ENCODE measurements at places on chromosomes 2 and 18. TPM values are rescaled to one million over a fixed set of nuclear protein-coding genes. Genes with fewer than 3 reads are reported as not detected.

GRCh38 chr2:134600208-134600607, 118.6 kb downstream of the TMEM163 start:
- H3K4me3 ChIP-seq: no peak overlapping the region
- H3K27ac ChIP-seq: no peak overlapping the region
- H3K4me1 ChIP-seq: no peaks in the 10 kb centered on the region
- no peaks in the 10 kb centered on the region for H3K36me3 ChIP-seq

OXER1 gene
- not detected for total RNA-seq

ABCG8 gene
- not detected for total RNA-seq

DNA sequence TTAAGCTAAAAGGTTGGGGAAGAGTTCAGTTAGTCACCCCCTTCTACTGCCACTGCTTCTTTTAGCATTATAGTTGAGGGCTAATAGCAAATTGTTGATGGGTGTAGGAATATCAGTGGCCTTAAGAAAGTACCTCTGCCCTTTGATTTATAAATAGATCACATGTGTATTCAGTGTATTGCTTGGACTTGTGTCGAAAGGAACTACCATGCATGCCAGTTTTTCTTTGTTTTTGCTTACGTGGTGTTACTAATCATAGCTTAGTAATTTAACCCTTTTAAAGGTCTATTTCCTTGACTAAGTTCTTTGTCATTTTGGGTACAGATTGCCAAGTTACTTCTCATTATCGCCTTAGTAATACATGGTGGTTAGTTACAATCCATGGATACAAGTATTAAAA, 85.6 kb downstream of the MIB1 start:
- H3K36me3 ChIP-seq: peaks cover 13% of the 10 kb centered on the region
- no peak overlapping the region for H3K4me3 ChIP-seq
- DNase-seq: peak; percentile 38
- peaks cover 6% of the 10 kb centered on the region for H3K4me1 ChIP-seq

DNA sequence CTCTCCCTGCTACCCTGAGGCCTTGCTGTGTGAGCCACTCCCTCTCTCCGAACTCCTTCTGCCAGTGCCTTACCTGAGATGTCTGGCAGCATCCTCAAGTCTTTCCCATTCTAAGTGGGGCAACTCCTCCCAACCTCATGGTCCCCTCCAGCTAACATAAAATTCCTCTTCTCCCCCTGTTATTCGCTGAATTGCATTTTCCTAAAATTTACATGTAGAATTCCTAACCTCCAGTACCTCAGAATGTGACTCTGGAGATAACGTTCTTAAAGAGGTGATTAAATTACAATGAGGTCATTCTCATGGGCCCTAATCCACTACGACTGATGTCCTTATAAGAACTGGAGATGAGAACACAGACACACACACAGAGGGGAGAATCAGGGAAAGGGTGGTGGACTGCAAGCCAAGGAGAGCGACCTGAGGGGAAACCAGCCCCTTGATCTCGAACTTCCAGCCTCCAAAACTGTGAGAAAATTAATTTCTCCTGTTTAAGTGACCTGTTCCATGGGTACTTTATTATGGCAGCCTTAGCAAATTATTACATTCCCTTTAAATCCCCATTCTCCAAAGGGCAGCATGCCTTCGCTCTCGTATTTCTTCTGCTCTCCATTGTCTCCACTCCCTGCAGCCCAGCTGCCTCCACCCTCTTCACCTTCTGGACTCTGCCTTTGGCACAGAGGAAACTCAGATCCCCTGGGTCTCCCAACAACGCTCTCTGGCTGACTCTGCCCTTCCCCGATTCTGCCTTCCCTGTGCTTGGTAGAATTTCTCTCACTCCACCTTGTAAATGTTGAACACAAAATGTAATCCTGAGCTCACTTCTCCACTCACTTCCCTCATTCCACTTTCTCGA, 70.5 kb downstream of the TGIF1 start:
- H3K27me3 ChIP-seq: peaks cover 13% of the 10 kb centered on the region
- no peaks in the 10 kb centered on the region for H3K4me1 ChIP-seq
- no peaks in the 10 kb centered on the region for H3K36me3 ChIP-seq
- H3K27ac ChIP-seq: no peak overlapping the region

DNA sequence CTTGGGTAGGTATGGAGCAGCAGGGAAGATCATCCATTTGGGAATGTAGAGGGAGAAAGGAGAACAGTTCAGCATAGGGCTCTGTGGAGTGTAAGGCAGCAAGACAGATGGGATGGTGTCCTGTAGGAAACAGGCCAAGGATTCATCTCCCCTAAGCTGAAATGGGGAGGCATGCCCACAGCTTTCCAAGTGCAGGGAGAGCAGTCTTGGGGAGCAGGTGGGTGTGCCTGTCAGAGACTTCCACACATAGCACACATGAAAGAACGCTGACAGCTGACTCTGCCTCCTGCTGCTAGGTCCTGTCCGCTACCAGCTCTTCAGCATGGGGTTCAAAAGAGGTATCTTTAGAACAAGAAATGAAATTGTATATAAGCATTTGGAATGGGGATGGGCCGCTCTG, 9.0 kb downstream of the SETBP1 start:
- no peak for DNase-seq
- peaks cover 24% of the 10 kb centered on the region for H3K4me1 ChIP-seq
- H3K36me3 ChIP-seq: no peaks in the 10 kb centered on the region
- H3K27me3 ChIP-seq: no peaks in the 10 kb centered on the region
- no peak overlapping the region for H3K27ac ChIP-seq
- no peak overlapping the region for H3K4me3 ChIP-seq

DNA sequence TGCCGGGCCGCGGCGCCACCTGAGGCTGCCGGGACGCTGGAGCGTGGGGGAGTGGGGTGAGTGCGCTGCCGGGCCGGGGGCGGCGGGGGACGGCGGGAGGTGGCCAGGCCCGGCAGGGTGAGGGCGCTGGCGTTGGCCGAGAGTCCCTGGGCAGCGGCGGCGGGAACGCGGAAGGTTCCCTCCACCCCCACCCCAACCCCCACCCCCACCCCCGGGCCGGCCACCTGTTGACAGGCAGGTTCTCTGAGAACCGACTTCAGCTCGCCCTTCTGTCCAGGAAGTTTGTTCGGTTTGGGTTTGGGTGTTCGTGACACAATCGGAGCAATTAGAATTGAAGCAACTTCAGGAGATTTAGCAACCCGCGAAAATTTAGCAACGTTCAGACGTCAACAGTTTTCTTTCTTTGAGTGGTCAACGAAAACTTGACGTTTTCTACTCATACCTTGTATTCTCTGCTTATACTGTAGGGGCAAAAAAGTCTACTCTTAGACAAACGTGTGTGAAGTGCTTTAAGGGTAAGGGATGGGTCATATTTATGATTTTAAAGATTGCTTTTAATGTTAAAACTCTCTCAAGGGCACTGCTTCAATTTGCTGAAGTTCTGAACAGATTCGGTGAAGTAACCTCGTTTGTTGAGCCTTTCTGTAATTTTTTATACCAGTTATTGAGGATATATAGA, 9.3 kb downstream of the OTX1 start:
- peaks cover 9% of the 10 kb centered on the region for H3K36me3 ChIP-seq
- no peaks in the 10 kb centered on the region for H3K4me1 ChIP-seq
- peak; percentile 47 for DNase-seq
- no peak overlapping the region for H3K27ac ChIP-seq
- H3K4me3 ChIP-seq: peak overlapping the region; percentile 64

COA5 gene
- 29.6 TPM for total RNA-seq

DNA sequence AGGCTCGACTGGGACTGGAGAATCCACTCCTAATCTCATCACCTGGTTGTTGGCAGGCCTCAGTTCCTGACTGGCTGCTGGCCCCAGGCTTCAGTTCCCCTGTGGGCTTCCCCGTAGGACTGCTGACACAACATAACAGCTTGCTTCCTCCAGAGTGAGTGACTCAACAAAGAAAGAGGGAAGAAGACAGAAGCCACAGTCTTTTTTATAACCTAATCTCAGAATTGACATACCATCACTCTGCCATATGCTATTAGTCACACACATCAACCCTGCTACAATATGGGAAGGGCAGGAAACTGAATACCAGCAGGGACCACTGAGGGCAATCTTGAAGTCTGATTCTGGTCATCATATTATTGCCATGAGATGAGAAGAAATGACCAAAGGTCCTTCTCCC, 76.8 kb upstream of the SLC14A2 start:
- no peak overlapping the region for H3K4me3 ChIP-seq
- H3K27me3 ChIP-seq: no peaks in the 10 kb centered on the region
- H3K36me3 ChIP-seq: no peaks in the 10 kb centered on the region
- no peaks in the 10 kb centered on the region for H3K4me1 ChIP-seq
- no peak overlapping the region for H3K27ac ChIP-seq

MERTK gene
- total RNA-seq: 0.49 TPM

SEPTIN2 gene
- total RNA-seq: 254 TPM

GRCh38 chr2:74093840-74094239, 53.9 kb downstream of the BOLA3 start:
- H3K27me3 ChIP-seq: no peaks in the 10 kb centered on the region
- peaks cover under 1% of the 10 kb centered on the region for H3K4me1 ChIP-seq
- DNase-seq: no peak
- H3K4me3 ChIP-seq: no peak overlapping the region

GRCh38 chr2:213288913-213289700, 4.8 kb downstream of the SPAG16 start:
- no peak for DNase-seq
- H3K27me3 ChIP-seq: no peaks in the 10 kb centered on the region
- H3K36me3 ChIP-seq: peaks cover 6% of the 10 kb centered on the region
- H3K4me1 ChIP-seq: peaks cover 5% of the 10 kb centered on the region
- no peak overlapping the region for H3K4me3 ChIP-seq
- H3K27ac ChIP-seq: no peak overlapping the region

NMS gene
- total RNA-seq: not detected

- H3K4me3 ChIP-seq: no peak overlapping the region
- H3K4me1 ChIP-seq: peaks cover 16% of the 10 kb centered on the region
- DNase-seq: no peak
- H3K36me3 ChIP-seq: peaks cover 19% of the 10 kb centered on the region
- no peak overlapping the region for H3K27ac ChIP-seq
- no peaks in the 10 kb centered on the region for H3K27me3 ChIP-seq
Observed at GRCh38 chr2:152568531-152568930, 148.7 kb downstream of the PRPF40A start.

DNA sequence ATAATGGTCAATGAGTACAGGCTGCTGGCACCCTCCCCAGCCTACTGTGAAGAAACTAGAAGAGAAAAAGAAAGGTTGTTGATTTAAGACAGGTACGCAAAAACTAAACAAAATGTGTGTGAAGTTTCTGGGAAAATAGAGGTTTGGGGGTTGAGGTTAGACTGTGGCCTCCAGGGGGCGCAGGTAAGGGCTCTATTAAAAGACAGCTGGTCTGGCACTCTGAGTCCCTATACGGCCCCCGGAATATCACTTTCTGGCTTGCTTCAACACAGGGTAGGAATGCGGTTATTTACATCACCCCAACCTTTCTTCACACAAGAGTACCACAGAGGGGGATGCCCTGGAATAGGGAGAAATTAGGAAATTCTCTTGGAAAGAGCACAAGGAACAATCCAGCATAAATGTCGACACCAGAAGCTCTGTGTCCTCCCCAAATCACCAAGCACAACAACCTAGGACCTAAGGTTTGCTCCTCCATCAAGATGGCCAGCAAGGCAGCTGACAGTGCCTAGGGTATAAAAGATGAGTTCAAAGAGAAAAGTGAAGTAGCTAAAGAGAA, 480.8 kb upstream of the KLHL29 start:
- H3K4me1 ChIP-seq: no peaks in the 10 kb centered on the region
- H3K27me3 ChIP-seq: peaks cover 29% of the 10 kb centered on the region
- H3K4me3 ChIP-seq: no peak overlapping the region
- H3K27ac ChIP-seq: no peak overlapping the region

GRCh38 chr2:62343636-62344337, 147.9 kb downstream of the B3GNT2 start:
- no peak for DNase-seq
- no peak overlapping the region for H3K27ac ChIP-seq
- H3K27me3 ChIP-seq: no peaks in the 10 kb centered on the region
- H3K4me3 ChIP-seq: no peak overlapping the region
- no peaks in the 10 kb centered on the region for H3K4me1 ChIP-seq

LYPD1 gene
- not detected for total RNA-seq

DNA sequence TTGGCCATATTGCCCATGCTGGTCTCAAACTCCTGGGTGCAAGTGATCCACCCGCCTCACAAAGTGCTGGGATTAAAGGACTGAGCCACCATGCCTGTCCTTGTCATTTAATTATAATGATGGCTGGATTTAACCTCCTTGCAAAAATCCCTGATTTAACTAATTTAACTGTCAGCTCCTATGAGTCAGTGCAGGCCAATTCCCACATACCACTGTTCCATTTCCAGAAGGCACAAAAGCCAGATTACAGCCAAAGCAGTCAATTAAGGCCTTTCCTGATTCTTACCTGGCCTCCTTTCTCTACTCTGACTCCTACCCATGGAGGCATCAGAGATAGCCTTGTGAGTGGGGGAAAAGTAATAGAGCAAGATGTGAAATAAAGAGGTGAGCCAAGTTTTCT, 12.3 kb upstream of the SLC35F5 start:
- no peak overlapping the region for H3K4me3 ChIP-seq
- H3K27ac ChIP-seq: no peak overlapping the region
- DNase-seq: no peak
- no peaks in the 10 kb centered on the region for H3K4me1 ChIP-seq
- no peaks in the 10 kb centered on the region for H3K36me3 ChIP-seq

GRCh38 chr2:196725882-196726281, 73.6 kb downstream of the GTF3C3 start:
- H3K27me3 ChIP-seq: no peaks in the 10 kb centered on the region
- peaks cover 12% of the 10 kb centered on the region for H3K36me3 ChIP-seq
- H3K4me3 ChIP-seq: no peak overlapping the region
- DNase-seq: no peak

DNA sequence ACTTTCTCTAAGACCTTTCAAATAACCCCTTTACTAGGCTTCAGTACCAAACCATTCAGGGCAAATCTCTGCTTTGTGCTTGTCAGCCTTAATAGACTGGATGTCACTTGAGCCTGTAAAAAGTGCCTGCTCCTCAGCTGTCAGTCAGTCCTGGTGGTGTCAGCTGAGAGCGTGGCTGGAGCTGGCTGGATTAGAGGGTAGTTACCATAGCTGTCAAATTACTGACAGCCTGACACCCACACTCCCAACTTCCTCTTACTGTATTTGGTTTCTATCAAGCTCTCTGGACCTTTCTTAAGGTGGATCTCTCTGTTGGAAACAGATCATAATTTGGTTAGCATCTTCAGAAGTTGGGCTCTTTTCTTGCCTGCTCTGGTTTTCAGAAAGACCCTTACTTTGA, 371.4 kb upstream of the ATP5MC3 start:
- no peak overlapping the region for H3K4me3 ChIP-seq
- no peak for DNase-seq
- peaks cover 5% of the 10 kb centered on the region for H3K4me1 ChIP-seq
- H3K27me3 ChIP-seq: peaks cover 56% of the 10 kb centered on the region

DNA sequence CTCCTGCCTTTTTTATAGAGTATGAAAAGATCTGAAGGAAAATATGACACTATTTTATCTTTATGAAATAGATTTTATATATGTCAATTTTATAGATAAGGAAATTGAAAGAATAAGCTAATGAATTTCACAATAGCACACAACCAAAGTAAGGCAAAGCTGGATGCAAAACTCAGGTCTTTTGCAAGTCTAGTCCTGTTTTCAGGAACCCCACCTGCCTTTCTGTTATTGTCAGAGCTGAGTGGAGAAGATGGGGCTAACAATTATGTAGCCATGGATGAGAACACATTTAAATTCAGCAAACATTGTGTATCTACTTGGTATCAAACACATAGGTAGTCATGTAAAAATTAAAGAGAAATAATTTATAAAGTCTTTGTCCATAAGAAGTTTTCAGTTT, 161.5 kb upstream of the ZEB2 start:
- no peak overlapping the region for H3K27ac ChIP-seq
- H3K27me3 ChIP-seq: no peaks in the 10 kb centered on the region
- DNase-seq: no peak
- H3K36me3 ChIP-seq: no peaks in the 10 kb centered on the region
- peaks cover 5% of the 10 kb centered on the region for H3K4me1 ChIP-seq

GRCh38 chr18:62497190-62497772, 25.5 kb upstream of the ZCCHC2 start:
- H3K36me3 ChIP-seq: peaks cover 6% of the 10 kb centered on the region
- H3K4me1 ChIP-seq: no peaks in the 10 kb centered on the region
- H3K27ac ChIP-seq: no peak overlapping the region
- no peak for DNase-seq

Measured in MCF 10A (cell line).